SHP77 (cell line): ENCODE measurements at places on chromosomes 7 and 10.

DNA sequence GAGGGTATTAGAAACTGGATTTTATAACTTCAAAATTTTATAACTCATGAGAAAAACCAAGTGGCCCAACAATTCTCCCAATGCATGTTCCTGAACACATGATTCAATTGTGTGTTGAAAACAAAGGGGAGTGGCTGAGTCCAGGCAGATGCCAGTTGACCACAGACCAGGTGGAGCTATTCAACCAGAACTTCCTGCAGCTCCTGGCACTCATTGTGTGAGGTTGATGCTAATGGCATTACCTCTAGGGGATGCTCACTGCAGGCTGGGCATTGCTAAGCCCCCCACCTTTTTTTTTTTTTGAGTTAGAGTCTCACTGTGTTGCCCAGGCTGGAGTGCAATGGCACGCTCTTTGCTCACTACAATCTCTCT lies 20.3 kb downstream of the MYOF start:
- DNase-seq = peak; percentile 72

GRCh38 chr10:89887830-89888229 lies 186.4 kb downstream of the KIF20B start:
- DNase-seq = no peak

DNA sequence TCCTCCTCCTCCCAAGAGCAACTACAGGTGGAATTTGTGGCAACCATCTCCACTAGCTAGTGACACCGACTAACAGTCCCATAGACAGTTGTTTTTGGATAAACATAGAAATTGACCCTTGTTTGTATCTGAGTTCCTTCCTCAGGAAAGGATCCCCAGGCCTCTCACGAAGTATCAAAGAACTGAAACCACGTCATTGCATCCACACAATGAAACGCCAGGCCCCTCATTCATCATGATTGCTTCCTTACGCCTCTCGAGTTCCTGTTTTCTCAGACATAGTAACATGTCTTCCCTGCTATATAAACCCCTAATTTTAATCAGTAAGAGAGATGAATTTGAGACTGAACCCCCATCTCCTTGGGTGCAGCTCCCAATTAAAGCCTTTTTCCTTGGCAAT lies 18.1 kb downstream of the SLC35G1 start:
- no peak for DNase-seq

DNA sequence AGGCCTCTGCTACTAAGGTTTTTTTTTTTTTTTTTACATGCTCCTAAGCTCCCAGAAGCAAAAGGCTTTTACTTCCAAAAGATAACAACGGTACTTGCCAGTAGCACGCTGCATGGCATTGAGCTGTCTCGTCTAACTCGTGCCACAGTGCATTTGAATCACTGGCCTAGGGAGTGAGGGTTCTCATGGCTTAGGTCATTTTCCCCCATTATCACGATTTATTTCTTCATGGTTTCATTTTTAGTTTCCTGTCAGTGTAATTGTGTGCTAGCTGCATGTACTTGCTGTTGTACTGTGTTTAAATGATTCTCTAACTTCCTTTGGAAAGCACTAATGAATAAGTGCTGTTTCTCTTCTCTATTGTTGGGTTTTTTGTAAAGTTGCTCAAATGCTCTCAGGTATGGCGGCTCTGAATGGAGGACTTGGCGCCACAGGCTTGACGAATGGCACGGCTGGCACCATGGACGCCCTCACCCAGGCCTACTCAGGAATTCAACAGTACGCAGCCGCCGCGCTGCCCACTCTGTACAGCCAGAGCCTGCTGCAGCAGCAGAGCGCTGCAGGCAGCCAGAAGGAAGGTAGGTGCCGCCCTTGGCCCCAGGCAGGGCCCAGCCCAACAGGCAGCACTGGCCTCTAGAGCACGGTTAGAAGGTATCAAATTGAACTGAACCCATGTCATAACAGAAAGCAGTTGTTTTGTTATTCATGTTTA lies 290.5 kb downstream of the USP6NL start:
- DNase-seq = no peak

- no peak for DNase-seq
These were observed 1.1 kb downstream of the ZNF777 start for GRCh38 chr7:149459540-149460452.

- no peak for DNase-seq
These were observed 345.6 kb upstream of the NRP1 start for GRCh38 chr10:33680036-33680435.
